ENCODE measurements at places on chromosomes 5 and 9. TPM values are rescaled to one million over a fixed set of nuclear protein-coding genes. Genes with fewer than 3 reads are reported as not detected.

C9orf153 gene
- 0.53 TPM for total RNA-seq

GFPT2 gene
- total RNA-seq, result 36.5 TPM

FCHO2 gene
- total RNA-seq, result 40.2 TPM

NR4A3 gene
- 1.5 TPM for total RNA-seq

POU4F3 gene
- total RNA-seq, result not detected

OTP gene
- 0.19 TPM for total RNA-seq

Measured in dorsolateral prefrontal cortex (tissue), 122 donors.